ENCODE measurements at places on chromosomes 2 and 18.

DNA sequence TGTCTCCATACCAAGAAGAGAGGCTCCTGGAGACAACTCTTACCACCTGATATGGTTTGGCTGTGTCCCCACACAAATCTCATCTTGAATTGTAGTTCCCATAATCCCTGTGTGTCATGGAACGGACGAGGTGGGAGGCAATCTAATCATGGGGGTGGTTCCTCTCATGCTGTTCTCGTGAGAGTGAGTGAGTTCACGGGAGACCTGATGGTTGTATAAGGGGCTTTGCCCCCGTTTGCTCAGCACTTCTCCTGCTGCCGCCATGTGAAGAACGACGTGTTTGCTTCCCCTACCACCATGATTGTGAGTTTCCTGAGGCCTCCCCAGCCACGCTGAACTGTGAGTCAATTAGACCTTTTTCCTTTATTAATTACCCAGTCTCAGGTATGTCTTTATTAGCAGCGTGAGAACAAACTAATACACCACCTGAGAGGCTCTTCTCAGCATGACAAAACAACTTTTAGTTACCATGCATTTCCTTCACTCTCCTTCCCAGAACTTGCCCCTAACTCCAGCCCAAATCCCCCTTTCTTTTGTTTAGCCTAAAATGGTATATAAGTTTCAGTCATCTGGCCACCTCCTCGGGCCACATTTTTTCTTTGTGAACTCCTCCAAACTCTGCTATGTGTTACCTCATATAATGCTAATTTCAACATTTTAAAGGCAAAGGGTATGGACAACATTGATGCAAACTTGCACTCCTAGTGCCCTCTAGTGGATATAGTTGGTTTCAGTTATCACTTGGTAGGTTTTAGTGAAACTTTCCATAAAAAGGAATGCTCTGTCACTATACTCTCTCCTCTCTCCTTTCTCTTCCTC, 58.6 kb upstream of the SLC25A52 start:
- no peak for DNase-seq

GRCh38 chr2:191202881-191203397, 42.3 kb upstream of the MYO1B start:
- no peak for DNase-seq

- DNase-seq, result no peak
Observed at GRCh38 chr2:239120664-239121063, 272.8 kb downstream of the TWIST2 start.

DNA sequence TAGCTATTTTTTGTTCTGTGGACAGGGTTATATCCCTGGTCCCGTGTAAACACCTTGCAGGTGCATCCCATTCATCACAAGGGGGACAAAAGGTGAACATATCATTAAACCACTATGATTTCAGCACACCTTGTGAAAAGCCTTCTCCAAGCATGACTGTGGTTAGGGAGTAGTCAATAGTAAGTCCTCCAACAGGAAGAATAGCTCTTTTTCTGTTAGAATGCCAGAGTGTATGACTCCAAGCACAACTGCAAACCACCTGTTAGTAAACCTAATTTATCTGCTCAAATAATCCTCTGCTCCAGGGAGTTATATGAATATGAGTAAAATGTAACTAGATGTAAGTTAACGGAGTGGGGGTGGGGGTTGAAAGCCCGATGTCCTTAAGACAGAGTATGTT, 240.5 kb downstream of the AGPS start:
- DNase-seq, result no peak

DNA sequence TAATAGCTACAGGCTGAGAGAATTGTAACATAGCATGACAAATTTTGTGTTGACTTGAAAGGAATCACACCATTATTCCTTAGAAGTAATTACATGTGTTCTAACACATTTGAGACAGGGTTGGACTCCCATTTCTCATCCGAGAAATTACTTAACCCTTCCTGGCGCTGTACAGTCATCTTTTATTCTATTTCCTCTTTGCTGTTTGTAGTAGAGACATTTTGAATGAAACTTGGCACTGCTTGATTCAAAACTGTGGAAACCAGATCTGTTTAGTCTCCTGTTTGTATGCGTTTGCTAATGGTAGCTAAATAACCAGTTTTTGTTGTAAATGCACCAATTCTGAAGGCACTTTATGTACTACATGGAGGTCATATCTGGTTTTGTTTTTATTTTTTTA, 231.9 kb downstream of the ALPK2 start:
- DNase-seq, result no peak

DNA sequence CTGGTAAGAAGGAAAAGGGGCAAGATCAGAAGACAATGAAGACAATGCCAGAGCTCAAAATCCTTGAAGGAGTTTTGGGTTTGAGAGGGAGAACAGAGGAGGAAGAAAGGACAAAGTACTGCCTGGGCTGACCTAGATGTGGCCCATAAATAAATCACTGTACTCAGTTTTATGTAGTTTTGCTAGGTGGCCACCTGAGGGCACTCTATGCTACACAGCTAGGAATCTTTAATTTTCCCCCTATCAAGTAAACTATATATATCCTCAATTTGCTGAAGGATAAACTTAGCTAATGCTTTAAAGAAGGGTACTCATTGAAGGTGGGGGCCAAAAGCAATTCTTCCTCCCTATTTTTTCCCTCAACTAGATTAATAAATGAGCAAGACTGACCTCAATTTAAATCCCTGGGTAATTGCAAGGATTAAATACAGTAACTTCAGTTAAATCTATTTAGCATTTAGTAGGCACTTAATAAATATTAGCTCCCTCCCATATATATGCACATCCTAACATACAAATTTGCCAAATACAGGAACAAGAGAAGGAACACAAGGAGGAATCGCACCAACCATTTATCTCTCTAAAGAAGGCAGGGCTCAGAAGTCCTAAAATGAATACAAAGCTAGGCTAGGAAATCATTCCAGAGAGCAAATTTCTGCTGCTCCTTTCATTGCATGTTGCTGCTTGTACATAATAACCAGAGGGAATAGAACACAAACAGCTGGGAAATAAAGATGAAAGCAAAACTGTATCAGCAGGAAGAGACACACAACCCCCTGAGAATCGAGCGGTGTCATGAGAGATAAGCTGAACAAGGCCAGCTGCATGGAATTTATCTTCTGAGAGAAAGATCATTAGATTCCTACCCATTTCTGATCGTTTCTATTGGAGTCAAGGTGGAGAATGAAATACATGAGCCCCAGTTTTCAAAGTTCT, 540.1 kb downstream of the NRXN1 start:
- no peak for DNase-seq

DNA sequence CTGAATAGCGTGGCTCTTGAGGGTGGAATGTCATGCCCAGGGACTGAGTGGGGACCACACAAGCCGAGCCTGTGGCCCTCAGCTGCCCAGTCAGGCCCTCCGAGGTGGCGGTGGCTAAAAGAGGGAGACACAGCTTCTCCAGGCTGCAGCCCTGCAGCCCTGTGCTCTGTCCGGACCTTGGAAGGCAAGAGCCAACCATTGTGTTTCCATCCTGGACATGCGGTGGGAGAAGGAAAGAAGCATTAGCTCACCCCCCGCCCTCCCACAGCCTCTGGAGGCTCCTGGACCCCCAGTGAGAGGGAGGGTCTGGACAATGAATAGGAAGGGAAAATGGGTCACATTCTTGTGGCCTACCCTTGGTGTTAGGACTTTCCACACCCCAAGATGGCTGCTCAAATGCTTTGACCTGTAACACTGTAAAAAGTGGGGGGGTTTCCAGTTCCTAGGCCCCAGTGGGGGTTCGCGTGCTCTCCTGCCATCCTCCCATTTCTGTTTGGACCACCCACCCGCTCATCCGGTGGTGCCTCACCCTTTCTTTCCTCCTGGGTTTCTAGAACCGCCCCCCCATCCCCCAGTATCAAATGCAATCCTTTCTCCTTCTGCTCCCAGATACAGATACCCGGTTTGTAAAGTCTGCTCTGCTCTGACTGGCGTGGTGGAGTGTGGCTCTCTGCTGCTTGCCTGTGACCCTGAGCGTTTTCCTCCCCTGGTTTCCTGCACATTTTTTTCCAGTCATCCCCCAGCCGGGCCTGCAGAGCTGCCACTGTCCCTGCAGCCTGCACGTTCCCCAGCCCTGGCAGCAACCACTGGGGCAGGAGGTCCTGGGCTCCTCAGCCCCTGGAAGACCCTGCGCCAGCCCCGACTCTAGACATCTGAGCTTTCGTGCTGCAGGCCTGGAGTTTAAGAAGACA, 36.3 kb upstream of the SMAD7 start:
- DNase-seq, result no peak

DNA sequence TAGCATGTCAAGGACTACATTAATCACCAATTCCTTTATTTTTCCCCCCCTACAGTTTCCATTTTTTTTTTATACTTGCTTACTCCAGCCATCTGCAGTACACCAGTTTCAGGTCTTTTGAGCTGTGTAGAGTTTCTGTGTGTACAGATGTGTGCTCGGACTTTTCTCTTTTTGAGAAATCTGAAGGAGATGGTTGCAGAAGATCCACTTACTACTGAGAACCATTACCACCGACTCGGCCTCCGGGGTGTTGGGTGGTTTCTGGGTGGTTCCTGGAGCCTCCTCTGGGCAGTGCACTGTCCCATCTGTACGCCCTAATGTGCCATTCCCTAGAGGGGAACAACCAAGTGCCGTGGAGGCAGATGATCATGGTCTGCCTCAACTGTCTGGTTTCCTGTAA, 15.4 kb upstream of the LYPD6B start:
- no peak for DNase-seq
